IgD-negative memory B cell (primary cell): ENCODE measurements at places on chromosomes 2 and 18. TPM values are rescaled to one million over a fixed set of nuclear protein-coding genes. Genes with fewer than 3 reads are reported as not detected.

The POTEI gene
- not detected for polyA plus RNA-seq

The SCN1A gene
- not detected for polyA plus RNA-seq

The MC4R gene
- not detected for polyA plus RNA-seq

The FSHR gene
- not detected for polyA plus RNA-seq

The ELOA2 gene
- polyA plus RNA-seq = not detected

The G6PC2 gene
- not detected for polyA plus RNA-seq

The RMC1 gene
- polyA plus RNA-seq = 73.0 TPM

The OTOF gene
- not detected for polyA plus RNA-seq

The KLHL41 gene
- not detected for polyA plus RNA-seq

The ALPG gene
- not detected for polyA plus RNA-seq

The IL1RL2 gene
- polyA plus RNA-seq = not detected

The SPATA3 gene
- polyA plus RNA-seq = not detected

The MYO5B gene
- 1.2 TPM for polyA plus RNA-seq

The HTR2B gene
- polyA plus RNA-seq = not detected

The DLGAP1 gene
- not detected for polyA plus RNA-seq

The ICOS gene
- 0.29 TPM for polyA plus RNA-seq

The LRRC30 gene
- not detected for polyA plus RNA-seq

The IL1R1 gene
- not detected for polyA plus RNA-seq

The DSG1 gene
- not detected for polyA plus RNA-seq
